ENCODE measurements at places on chromosomes 2 and 18.

DNA sequence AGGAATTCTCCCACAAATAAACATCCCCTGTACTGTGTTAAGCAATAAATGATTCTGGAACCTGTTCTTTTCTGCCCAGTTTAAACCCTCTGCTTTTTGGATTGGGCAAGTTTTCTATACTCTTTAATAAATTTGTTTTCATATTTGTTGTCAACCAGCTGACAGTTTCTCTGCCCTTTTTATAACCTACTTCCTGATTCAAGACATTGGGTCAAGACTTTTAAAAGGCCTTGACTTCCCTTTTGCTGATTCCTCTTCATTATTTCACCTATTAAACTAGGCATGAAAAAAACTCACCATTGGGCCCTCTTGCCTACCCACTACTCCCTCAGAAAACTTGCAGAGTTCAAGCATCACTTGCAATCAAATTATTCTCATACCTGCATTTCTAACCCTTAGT lies 459.5 kb downstream of the ARHGAP15 start:
- DNase-seq = no peak

- DNase-seq = no peak
These were observed 234.4 kb downstream of the LPIN1 start for GRCh38 chr2:11980809-11981208.

- no peak for DNase-seq
These were observed 80.0 kb downstream of the EXOC6B start for GRCh38 chr2:72745679-72746368.

DNA sequence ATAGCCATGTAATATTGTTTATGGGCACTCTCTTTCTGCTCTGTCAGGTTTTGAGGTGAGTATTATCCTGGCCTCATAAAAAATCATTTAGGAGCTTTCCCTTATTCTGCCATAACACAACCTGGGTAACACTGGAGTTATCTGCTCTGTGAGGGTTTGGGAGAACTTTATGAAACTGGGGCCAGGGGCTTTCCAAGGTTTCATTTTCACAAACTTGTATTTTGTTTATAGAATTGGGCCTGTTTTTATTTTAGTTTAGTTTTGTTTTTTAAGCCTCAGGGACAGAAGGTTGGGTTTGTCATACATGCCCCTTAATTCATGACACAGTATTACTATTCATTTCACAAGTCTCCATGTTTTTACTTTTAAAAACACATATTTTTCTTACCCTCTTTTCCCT lies 83.5 kb downstream of the IRS1 start:
- DNase-seq = no peak

DNA sequence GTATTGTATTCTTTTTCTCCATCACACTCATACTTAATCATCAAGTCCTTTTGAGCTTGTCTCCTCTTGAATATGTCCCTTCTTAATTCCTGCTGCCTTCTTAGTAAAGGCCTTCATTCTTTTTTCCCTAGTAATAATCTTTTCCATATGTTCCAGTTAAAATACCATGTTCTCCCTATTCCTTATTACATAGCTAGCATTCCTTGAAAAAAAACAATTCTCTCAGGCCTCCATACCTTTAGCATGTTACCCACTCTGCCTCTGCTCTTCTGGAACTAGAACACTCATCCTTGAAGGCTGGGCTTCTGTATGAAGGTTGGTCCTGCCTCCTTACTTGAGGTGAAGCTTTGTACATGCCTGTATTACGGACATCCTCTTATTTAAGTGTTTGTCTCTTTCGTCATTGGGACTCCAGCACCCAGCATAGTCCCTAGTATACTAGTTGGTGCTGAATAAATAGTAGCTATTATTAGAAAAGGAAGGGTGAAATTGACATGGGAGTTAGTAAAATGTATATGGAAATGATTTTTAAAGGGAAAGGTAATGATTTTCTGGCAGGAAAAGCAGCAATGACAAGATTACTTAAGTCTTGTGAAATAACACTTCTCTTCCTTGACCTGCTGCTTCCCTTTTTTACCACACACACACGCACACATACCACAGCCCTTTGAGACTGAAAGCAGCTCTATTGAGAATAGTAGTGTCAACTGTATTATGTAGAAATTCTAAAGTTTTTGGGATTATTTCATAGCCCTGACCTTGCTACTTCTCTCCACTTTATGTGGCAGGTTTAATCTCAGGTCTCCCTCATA lies 45.6 kb downstream of the REL start:
- DNase-seq = no peak

GRCh38 chr18:8997634-8998033 lies 104.9 kb upstream of the NDUFV2 start:
- no peak for DNase-seq

DNA sequence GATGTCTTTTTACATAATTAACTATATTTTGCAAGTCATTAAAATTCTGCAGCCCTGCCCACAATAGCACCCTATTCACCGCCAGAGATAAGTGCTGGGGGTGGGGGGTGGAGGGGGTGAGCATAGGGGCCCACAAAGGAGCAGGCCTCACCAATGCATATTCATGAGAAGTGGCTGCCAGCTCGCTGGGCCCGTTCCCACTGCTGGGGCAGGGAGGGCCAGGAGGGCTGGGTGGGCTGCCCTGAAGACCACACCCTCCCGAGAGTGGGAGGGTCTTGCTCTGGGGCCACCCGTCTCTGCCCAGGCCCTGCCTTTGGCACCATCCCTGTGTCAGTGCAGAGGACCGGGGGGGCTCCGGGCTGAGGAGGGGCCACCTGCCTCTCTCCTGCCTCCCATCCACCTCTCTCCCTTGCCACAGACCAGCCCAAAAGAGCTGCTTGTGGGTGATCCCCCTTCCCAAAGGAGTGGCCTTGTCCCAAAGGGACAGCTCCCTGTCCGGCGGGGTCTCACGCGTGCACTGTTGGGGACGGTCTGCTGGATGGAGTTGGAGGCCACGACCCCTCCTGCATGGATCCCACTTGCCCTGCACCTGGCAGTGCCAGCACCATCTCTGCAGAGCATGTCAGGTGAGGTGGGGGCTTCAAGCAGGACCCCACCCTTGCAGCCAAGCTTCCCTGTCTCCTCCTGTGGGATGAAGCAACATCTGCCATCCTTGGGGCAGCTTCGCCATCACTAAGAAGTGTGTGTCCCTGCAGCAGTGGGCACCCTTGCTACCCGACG lies 138.8 kb upstream of the GPC1 start:
- DNase-seq = no peak

DNA sequence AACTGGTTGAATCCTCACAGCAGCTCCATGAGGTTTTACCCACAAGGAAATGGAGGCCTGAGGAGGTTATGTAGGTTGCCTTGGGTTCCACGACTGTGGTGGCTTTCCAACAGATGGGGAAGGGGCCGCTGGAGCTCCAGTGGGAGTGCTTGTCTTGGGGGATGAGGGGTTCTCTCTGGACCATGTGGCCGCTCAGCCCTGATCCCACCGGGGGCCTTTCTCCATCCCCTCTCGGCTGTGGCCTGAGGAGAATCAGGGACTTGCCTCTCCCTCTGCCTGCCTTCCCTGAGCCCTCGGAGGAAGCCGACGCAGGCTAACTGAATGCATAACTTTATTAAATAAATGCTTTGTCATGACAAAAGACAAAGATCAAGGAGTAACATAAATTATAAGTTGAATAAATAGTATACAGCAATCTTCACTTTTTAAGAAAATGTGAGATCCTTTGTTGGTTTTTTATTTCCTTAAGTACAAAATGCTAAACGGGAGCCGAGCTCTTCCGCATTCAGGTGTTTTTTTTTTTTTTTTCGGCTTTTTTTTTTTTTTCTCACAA lies 23.5 kb downstream of the IGFBP5 start:
- no peak for DNase-seq

DNA sequence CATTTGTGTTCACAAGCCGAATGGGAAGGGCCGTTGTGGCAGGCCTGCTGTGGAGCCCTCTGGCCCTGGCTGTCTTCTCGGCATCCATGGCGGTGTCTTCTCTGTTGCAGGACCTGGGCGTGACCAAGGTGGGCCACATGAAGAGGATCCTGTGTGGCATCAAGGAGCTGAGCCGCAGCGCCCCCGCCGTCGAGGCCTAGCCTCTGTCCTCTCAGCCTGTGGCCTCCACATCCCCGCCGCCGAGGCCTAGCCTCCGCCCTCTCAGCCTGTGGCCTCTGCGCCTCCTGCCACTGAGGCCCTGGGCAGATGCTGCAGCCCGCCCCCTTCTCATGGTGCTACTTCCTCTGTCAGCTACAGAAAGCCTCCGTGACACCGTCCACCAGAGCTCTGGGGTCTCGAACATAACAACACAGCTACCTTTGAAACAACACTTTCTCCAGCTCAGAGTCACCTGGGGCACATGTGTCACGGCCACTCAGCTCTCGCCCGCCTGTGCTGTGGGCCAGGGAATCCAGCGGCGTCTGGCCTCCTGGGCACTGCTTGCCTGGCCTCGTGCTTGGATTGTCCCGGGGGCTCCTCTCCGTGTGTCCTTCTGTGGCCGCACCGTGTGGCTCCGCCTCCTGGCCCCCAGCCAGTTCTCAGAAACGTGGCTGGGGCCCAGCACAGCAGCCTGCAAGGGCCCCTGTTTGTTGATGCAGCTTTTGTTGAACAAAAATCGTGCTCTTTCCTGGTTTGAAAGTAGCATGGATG lies 97.1 kb downstream of the USP40 start:
- peak; percentile 45 for DNase-seq

GRCh38 chr2:65751408-65751807 lies 319.0 kb upstream of the SPRED2 start:
- DNase-seq = no peak

GRCh38 chr2:168717790-168718502 lies 84.5 kb upstream of the NOSTRIN start:
- DNase-seq = no peak

DNA sequence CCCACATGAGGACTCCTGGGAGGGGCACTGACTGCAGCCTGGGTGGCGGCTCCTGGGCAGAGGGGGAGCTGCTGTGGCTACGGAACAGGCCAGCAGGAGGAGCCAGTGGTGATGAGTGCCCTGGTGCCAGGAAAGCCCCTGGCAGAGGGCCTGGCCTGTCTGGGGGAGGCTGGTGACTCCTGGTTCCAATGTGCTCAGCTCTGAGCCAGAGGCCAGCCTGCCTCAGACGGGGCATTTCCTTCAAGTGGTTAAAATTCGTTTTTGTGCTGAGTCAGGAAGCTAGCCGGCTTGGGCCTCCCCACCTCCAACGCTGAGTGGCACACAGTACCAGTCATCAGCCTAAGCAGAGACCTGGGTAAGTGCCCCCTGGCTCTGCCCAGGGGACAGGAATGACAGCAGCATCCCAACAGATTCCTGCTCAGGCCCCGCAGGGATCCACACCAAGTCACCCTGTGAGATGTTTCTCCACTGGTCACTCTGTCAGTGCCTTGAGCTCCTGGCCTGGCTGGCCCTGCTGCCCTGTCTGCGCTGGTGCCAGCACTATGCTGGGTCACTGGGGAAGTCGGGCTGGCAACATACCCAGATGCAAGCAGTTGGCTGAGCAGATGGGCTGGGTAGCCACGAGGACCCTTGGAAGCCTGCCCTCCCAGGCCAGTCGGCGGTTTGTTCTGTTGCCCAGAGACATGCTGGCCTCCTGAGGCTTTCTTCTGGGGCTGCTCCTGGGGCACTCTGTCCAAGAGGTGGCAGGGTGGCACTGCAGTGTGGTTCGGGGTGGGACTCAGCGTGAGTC lies 7.1 kb upstream of the KLF11 start:
- DNase-seq = no peak

DNA sequence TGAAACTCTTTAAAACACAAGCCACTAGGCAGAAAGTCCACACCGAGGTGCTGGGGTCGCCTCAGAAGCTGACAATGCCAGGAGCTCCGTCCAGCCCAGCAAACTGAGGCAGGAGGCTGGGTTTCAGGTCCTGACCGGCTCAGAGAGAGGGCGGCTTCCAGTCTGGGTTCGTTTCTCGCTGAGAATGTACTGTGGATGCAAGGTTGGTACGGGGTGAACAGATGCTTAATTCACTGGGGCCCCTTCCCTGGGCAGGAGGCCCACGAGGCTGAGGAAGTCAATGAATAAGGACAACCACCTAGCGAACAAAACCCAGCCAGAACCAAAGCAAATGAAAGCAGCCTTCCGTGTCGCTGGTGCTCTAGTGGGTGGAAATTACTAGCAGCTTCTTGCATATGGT lies 142.0 kb downstream of the RTP5 start:
- DNase-seq = no peak

- DNase-seq = no peak
These were observed 64.1 kb downstream of the CPS1 start for GRCh38 chr2:210620456-210620855.

GRCh38 chr18:3605954-3606443 lies 156.0 kb downstream of the TGIF1 start:
- DNase-seq = no peak

DNA sequence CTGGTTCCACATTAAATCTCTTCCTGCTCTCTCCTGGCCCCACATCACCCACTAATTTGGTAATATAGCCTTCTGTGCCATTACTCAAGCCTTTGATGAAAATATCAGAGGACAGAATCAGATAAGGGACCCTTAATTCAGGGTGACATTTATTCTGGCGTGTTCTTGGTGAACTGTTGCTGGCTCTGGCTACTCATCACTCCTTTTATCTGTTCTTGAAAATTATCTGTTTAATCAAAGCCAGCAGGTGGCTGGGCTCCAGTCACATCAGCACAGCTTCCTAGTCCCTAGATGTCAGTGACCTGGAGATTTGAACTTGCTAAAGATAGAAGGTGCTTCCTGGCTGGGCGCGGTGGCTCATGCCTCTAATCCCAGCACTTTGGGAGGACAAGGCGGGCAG lies 26.9 kb upstream of the SLC35F6 start:
- DNase-seq = no peak

DNA sequence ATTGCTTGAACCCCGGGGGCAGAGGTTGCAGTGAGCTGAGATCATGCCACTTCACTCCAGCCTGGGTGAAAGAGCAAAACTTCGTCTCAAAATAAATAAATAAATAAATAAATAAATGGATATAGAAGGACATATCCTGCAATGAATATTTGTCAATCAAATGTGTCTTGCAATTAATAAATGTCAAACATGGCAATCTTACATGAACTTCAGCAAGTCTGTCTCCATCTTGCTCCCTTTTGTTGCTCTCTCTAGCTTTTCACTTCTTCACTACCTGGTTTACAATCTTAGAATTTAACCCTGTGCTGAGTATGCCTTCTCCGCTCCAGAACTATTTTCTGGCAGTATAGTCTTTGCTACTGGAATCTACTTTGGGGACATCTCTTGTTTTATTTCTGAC lies 3.3 kb upstream of the YES1 start:
- no peak for DNase-seq

DNA sequence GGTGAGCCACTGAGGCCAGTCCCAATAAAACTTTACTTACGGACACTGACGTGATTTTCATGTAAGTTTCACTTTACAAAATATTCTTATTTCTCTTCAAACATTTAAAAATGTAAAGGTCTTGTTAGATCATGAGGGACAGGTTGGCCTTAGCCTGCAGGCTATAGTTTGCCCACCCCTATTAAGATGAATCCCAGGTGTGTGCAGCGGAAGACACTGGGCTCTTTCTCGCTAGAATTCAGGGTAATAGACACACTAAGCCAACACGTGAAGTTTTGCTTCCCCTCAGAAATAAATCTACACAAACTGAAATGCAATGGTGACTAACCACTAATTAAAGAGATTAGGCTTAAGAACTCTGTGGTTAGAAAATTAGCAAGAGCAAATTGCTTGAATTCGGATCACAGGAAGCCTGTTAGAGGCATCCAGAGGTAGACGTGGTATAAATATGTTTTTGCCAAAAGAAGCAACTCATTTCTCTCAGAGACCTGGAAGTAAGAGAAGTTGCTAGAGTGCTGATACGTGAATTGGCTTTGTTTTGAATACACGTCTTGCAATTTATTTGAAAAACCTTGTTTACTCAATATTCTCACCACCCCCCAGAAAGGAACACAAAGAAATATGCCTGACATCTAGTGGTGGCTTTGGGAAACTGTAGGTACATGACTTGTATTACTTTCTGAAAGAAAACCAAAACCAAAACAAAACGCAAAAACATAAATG lies 151.6 kb downstream of the DTNB start:
- no peak for DNase-seq
